ENCODE measurements at places on chromosomes 6 and 20. TPM values are rescaled to one million over a fixed set of nuclear protein-coding genes. Genes with fewer than 3 reads are reported as not detected.

DNA sequence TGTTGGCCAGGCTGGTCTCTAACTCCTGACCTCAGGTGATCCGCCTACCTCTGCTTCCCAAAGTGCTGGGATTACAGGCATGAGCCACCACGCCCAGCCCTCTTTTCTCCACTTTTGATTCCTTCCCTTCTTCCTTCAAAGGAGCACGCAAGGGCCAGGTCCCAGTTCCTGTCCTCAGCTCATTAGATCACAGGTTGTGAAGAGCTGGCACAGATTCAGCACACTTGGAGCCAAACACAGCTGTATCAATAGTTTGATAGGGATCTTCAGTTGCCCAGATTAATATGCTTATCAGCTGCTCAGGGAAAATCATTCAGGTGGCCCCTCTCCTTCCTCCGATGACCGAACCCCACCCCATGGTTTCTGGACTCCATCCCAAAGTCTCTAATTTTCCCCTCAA, 14.4 kb upstream of the SLC22A23 start:
- DNase-seq, result no peak

GRCh38 chr6:121305957-121306607, 28.2 kb downstream of the TBC1D32 start:
- DNase-seq, result peak; percentile 41

DNA sequence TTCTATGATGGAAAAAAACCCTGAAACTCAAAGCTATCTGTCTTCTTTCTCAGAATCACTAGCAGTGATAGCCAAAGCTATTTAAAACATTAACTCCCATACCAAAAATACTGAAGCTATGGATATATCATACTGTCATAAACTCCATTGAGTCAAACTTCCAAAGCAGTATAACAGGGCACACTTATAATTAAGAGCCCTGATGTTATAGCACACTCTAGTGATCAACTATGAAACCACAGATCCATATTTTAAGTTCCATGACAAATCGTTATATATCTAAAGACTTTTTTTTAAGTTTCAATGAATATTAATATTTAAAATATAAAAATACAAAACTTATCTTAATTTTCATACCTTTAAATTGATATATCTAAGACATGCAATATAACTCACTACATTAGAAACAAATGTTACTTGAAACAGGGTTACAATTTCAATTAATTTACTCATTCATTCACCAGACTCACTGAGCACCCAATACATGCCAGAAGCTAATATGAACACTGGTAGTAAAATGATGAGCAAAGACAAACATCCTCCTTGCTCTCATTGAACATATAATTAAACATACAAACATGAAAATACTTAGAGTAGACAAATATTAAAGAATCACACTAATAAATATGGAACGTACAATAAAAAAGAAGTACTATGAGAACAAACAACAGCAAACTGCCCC, 69.3 kb downstream of the IBTK start:
- peak; percentile 25 for DNase-seq

- DNase-seq, result no peak
Measured at GRCh38 chr6:36781669-36782068, 57.6 kb downstream of the CPNE5 start.

DNA sequence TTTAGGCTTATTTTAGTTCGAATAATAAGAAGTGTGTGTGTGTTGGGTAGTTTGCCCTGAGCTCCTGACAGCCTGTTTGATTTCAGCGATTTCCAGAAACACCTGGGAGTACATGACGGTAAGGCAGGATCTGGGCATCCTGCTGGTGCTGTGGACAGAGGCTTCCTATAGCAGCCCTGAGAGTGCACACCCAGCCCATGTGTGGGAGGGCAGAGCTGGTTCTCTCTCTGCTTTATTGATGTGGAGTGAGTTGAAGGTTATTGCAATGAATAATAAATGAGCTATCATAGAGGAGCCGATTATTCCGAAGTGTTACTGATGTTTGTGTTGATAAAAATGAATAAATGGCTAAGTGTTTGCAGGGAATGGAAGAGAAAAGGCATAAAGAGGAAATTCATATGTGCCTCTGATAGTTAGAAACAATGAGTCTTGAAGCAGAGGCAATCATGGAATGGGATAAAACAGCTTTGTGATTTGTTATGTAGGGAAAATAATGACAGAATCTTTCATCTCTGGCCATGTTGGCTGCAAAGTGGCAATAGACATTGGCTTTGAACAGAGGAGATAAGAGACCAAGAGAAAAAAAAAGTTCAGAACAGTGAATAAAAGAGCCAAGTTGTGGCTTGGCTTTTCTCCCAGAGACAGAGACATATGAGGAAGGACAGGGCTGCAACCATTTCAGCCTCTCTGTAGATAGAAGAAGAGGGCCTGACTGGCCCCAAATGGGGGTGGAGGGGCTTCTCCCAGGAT, 166.2 kb upstream of the CHD6 start:
- no peak for DNase-seq

DNA sequence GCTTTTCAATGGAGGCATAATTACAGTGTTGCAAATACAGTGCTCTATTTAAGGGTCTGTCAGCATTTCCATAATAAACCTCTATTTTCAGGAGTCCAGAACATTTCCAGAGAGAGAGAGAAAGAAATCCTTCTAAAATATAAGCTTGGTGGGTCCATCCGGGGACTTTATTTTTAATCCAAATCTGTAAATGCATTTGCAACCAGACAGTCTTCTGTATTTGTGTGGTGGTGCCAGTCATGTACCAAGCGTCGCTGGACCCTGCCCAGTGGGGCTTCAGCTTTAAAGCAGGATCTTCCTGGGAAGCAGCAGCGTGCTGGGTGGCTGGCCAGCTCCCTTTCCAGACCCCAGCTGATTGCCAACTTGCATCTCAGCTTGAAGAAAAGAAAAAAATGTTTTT, 256.5 kb upstream of the SUPT3H start:
- DNase-seq, result no peak

- no peak for DNase-seq
Measured at GRCh38 chr6:106789428-106790148, 160.2 kb downstream of the QRSL1 start.

DNA sequence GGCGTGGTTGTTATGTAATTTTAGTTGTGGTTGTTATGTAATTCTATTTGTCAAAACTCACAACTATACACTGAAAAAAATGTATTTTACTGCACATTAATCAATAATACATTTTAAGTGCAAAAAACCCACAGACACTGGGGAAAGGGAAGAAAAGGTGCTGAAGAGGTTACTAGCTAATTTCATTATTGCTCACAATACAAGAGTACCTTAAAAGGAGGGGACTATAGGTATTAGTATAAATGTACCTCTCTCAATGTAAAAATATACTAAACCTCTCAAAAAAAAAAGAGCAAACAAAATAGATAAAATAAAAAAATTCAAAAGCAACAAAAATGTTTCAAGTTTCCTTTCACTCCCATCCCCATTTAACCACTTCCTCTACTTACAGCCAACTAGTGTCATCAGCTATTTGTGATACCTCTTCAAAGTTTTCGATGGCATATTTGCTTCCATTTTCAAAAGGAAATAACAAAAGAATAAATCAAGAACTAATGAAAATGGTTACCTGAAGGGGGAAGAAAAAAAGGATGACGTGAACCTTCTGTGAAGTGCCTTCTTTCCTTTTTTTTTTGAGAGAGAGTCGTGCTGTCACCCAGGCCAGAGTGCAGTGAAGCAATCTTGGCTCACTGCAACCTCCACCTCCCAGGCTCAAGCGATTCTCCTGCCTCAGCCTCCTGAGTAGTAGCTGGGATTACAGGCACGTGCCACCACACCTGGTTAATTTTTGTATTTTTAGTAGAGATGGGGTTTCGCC, 30.2 kb downstream of the RANBP9 start:
- DNase-seq, result no peak

DNA sequence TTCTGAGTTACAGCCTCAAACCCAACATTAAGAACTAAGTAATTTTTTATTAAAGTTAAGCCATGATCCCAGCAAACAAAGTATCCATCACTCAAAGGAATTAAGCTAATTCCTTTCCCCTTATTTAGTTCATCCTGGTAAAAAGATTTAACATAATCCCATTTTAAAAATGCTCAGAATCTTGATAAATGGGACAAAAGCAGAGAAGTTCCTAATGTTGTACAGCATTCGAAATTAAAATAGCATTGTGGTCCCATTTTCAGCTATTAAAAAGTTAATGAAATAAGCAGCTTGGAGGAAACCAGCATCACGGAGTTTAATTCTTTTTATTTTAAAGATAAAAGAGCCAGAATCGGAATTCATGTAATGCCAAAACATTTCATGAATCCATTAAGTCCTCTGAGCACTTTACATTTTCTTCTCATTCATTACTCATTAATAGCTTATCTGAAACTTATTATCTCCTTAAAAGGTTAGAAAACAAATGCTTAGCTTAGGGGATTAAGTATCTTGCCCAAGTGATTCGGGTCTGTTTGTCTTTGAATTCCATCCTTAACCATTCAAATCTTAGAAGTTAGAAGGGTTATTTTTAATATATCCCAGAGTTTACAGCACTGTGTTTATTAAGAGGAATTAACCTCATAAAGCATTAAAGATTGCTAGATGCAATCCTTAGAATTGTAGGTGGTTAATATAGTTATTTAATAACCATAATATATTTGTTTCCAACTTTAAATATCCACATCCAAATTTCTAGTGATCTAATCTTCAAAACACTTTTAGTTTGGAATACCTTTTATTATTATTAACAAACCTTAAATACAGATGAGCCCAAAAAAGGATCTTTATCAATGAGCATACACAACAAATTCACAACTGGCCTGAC, 11.2 kb downstream of the RBM39 start:
- DNase-seq, result no peak

- no peak for DNase-seq
Measured at GRCh38 chr6:154167126-154167525, 128.1 kb downstream of the OPRM1 start.

The PPIL6 gene
- total RNA-seq, result 10.9 TPM

The DEFB121 gene
- total RNA-seq, result not detected

The FOXF2 gene
- 15.4 TPM for total RNA-seq

The ZC2HC1B gene
- not detected for total RNA-seq

The EIF2S2 gene
- total RNA-seq, result 49.0 TPM

The BMP7 gene
- total RNA-seq, result 16.0 TPM

The TTK gene
- total RNA-seq, result 16.6 TPM

Data from tongue (tissue), 3 donors.